CD4-positive, alpha-beta T cell treated with Interferon gamma for 1 hour (primary cell): ENCODE measurements at places on chromosomes 3 and 15.

GRCh38 chr3:115398506-115398905 lies 224.8 kb upstream of the GAP43 start:
- DNase-seq: no peak

GRCh38 chr3:53232641-53233377 lies 23.0 kb downstream of the TKT start:
- no peak for DNase-seq

DNA sequence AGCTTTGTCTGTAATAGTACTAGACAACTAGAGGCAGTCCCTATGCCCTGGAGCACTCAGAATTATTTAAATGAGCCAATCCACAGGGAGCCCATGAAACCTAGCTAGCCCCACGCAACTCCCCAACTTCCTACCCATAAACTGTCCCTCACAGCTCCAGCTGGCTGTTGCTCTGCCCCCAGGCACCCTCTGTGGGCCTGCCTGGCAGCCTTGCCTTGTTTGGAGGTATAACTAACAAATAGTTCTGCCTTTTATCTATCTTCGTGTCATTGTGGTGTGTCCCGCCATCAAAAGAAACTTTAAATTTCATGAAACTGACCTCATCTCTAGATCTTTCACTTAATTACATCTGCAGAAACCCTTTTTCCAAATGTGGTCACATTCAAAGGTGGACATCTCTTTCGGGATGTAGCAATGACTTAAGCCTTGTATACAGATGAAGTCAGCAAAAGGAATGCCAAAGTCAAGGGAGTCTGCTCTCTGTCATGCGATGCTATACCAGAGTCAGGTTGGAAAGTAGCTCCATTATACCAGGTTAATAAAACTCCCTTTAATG lies 1.8 kb upstream of the RTP3 start:
- no peak for DNase-seq

- DNase-seq: no peak
Measured at GRCh38 chr3:195910499-195910845, 2.1 kb upstream of the TNK2 start.

- no peak for DNase-seq
Measured at GRCh38 chr15:32135335-32135734, 105.0 kb downstream of the CHRNA7 start.
